ENCODE measurements at places on chromosomes 6 and 20. TPM values are rescaled to one million over a fixed set of nuclear protein-coding genes. Genes with fewer than 3 reads are reported as not detected.

The SLC22A3 gene
- polyA plus RNA-seq, result 5.9 TPM

The ZC2HC1B gene
- polyA plus RNA-seq, result not detected

The OARD1 gene
- 62.9 TPM for polyA plus RNA-seq

The HLA-DOA gene
- polyA plus RNA-seq, result 5.3 TPM

GRCh38 chr6:149915970-149916865 lies 6.7 kb downstream of the RAET1G start:
- no peak for DNase-seq

DNA sequence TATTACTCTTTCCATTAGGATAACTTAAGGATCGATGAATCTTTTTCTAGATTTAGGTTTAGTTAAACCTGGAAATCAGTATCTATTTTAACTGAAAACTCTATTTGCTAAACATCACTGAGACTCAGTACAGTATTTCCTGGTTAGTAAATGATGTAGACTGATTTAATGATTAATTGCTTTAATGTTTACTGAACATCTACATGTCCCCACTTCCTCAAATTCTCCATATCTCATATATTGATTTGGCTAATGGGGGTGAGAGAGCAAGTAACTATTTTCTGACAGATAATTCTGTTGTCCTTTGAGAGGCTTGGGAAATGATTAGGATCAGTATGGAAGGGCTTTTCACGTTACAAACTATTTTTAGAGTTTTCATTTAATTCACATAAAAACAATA lies 10.3 kb downstream of the MKKS start:
- DNase-seq, result no peak

- no peak for DNase-seq
Measured at GRCh38 chr6:163461696-163462095, 47.2 kb downstream of the QKI start.

GRCh38 chr6:39515006-39515405 lies 192.5 kb upstream of the KCNK16 start:
- no peak for DNase-seq

- no peak for DNase-seq
Measured at GRCh38 chr6:97864826-97865225, 581.8 kb upstream of the MMS22L start.

Measured in right renal pelvis (tissue), 4 donors.